CD4-positive, alpha-beta T cell treated with Interleukin-1 beta for 1 hour (primary cell): ENCODE measurements at places on chromosomes 3 and 15.

DNA sequence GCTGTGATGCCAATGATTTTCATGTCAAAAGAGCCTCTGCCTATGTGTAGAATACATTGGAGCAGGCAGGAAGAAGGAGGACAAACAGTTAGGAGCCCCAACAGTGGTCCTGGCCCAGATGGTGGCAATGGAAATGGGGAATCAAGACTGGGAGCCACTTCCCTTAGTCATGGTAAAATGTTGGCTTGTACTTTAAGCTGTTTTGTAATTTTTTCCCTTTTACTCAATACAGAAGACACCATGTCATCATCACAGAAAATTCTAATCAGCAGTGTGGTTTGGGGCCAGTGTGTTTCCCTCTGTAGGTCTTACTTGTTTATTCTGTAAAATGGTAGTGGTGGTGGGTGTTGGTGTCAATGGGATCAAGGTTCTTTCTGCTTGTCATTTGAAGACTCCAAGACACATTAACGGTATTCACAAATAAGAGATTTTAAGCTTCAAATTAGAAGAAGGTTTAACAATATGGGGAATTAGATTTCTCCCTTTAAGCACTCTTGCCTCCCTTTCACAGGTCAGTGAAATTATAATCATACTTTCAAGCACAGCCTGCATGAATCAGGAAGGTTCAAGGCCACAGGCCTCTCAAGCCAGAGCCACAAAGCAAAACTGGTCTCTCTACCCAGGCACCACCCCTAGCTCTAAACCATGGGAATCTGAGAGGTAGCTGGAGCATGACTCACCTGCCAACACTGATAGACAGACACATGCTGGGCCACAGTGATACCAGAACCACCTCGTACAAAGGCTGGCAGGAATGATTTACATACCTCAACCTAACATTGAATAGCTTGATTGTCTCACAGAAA, 24.9 kb downstream of the SIAH2 start:
- no peak for DNase-seq

DNA sequence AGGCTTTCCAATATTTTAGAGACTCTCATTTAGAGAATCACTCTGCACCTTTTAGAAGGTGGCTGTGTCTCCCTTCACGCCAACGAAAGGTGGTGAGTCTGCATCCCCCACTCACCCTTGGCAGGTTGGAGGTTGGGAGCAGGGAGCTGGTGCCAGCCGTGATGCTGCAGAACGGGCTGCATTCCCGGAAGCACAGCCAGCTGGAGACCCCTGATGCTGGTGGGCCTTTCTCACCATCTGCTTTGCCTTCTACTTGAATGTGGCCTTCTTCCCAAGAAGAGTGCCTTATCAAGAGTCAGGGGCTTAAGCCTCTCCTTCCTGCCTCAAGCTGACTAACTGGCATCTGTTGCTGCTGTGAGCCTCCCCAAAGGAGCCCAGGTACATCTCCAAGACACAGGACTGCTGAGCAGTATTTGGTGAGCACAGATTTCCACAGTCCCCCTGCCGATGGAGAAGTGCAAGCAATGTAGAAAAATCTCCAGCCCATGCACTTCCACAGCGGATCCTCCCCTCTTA, 17.7 kb upstream of the HEG1 start:
- no peak for DNase-seq

DNA sequence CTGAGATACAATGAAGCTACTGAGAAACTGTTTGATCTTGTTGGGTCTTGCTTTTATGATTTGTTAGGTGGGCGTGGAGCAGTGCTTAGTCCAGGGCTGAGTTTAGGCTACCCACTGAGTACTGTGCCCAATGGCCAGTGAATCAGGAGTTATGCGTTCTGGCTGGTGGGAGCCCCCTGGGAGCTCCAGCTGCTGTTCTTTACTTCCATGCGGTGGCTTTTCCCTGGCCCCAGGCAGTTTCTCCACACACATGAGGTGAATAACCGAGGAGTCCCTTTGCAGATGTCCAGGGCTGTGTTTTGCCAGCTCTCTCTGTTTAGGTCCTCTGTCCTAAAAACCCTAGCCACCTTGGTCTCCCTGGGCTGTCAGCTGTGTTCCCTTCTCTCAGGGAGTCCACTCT, 106.5 kb downstream of the KLF13 start:
- DNase-seq, result no peak

DNA sequence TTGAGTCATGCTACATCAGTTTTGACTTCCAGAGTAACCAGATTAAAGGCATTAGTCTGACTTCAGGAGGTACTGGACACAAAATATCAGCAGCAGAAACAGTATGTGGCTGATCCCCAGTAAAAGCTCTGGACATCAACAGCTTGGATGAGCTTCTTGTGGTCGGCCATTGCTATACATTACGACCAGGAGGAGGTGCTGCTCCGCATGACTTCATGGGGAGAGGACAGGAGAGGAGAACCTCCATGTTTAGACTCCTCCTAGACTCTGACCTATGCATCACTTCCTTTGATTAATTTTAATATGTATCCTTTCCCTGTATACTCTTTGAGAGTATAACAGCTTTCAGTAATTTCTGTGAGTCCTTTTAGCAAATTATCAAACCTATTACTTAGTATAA, 285.6 kb upstream of the ARHGEF26 start:
- DNase-seq, result no peak

- no peak for DNase-seq
These were observed 233.0 kb downstream of the PTPRG start for GRCh38 chr3:61794341-61794740.

DNA sequence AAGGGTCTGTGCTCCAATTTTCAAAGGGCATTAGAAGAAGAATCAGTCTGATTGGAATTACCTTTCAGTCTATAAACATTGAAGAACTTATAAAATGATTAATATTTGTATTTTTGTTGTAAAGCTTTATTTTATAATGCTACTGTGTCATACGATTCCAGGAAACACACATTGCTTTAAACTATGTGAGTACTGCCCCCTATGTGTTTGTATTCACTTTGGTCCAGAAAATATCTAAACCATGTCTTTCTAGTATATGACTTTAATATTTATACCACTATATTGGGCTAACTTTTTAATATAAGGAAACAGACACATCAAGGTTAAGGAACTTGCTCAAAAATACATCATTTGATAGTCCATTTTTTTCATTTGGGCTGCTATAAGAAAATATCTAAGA, 3.2 kb upstream of the RIOX2 start:
- DNase-seq, result no peak

DNA sequence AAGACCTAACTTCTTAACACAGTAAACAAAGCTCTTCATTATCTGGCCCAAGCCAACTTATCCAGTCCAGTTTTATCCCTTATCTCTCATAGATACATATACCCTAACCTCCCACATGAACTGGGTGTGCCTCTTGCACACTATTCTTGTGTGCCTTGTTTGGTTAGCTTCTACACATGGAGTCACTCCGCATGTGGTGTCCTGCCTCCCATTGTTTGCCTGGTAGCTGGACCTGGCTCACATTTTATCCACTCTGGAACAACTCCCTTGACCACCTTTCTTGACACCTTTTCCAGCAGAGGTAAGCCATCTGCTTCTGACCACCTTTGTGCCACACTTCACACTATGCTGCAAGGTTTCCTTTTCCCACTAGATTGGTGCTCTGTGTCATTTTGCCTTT, 15.2 kb downstream of the TIPARP start:
- DNase-seq, result no peak

GRCh38 chr15:35439291-35439690, 106.7 kb downstream of the DPH6 start:
- DNase-seq, result no peak
